ENCODE measurements at places on chromosomes 11 and 22.

DNA sequence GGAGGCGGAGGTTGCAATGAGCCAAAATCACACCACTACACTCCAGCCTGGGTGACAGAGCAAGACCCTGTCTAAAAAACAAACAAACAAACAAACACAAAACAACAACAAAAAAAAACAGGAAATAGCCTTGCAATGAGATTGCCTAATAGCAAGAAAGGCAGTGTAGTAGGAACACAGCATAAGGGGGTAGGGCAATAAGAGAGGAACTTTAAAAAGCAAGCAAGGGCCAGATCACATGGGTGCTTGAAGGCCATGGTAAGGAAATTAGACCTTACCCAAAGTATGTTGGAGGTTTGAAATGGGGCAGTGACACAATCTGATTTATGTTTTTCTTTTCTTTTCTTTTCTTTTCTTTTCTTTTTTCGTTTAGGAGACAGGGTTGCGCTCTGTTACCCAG lies 34.7 kb upstream of the NRIP3 start:
- no peak overlapping the region for H3K27ac ChIP-seq
- no peak overlapping the region for H3K4me3 ChIP-seq
- no peaks in the 10 kb centered on the region for H3K36me3 ChIP-seq
- H3K27me3 ChIP-seq: no peaks in the 10 kb centered on the region
- H3K4me1 ChIP-seq: peaks cover 5% of the 10 kb centered on the region

- no peak overlapping the region for H3K4me3 ChIP-seq
- H3K4me1 ChIP-seq: no peaks in the 10 kb centered on the region
- no peak overlapping the region for H3K27ac ChIP-seq
- no peak for DNase-seq
- H3K27me3 ChIP-seq: no peaks in the 10 kb centered on the region
Measured at GRCh38 chr11:35785287-35786167, 123.0 kb downstream of the TRIM44 start.

DNA sequence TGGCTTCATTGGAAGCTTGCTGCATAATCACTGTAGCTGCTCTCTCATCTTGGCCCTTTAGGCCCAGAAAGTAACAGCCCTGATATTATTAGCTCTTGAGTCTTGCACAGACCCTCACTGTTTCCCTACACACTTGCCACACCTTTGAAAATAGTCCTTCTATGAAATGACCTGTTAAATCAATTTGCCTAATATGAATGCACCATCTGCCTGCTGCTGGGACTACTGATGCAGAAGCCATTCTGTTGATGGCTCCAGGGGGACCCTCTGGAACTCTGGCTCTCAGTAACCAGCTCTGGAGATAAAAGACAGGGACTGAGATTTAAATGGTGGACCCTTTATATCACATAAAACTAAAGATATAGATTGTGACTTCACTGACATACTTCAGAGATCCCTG lies 14.7 kb upstream of the AMPD3 start:
- H3K27me3 ChIP-seq: no peaks in the 10 kb centered on the region
- no peak overlapping the region for H3K4me3 ChIP-seq
- no peak overlapping the region for H3K27ac ChIP-seq
- DNase-seq: no peak

GRCh38 chr11:693887-694562 lies 997 bp downstream of the DEAF1 start:
- H3K4me1 ChIP-seq: peaks cover 31% of the 10 kb centered on the region
- peak overlapping the region; percentile 92 for H3K4me3 ChIP-seq
- H3K27ac ChIP-seq: no peak overlapping the region
- H3K27me3 ChIP-seq: no peaks in the 10 kb centered on the region
- DNase-seq: no peak

GRCh38 chr11:305844-306211 lies 1.8 kb upstream of the IFITM2 start:
- H3K36me3 ChIP-seq: no peaks in the 10 kb centered on the region
- H3K4me1 ChIP-seq: peaks cover 12% of the 10 kb centered on the region

DNA sequence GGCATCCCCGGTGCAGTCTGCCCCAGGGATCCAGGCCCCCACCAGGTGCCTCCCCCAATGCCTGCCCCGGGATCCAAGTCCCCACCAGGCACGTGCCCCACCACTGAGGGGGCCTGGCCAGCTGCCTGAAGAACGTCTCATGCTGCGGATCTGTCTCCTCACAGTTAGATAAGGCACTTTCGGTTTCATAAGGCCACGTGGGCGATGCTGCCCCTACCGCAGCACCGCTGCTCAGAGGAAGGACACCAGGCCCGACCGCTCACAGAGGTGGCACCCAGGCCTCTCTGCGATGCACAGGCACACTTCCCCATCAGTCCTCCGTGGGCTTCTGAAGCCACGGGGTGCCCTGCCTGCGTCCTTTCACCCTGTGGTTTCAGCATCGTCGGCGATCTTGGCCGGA lies 68.1 kb upstream of the BID start:
- H3K27ac ChIP-seq: no peak overlapping the region
- no peaks in the 10 kb centered on the region for H3K4me1 ChIP-seq
- DNase-seq: no peak
- no peaks in the 10 kb centered on the region for H3K36me3 ChIP-seq
- no peak overlapping the region for H3K4me3 ChIP-seq

- no peak overlapping the region for H3K27ac ChIP-seq
- DNase-seq: no peak
- no peaks in the 10 kb centered on the region for H3K36me3 ChIP-seq
Measured at GRCh38 chr11:122690801-122691548, 35.5 kb downstream of the UBASH3B start.

GRCh38 chr22:43136801-43137200 lies 6.4 kb downstream of the MCAT start:
- no peak overlapping the region for H3K27ac ChIP-seq
- peaks cover 69% of the 10 kb centered on the region for H3K36me3 ChIP-seq
- H3K4me1 ChIP-seq: no peaks in the 10 kb centered on the region
- H3K4me3 ChIP-seq: no peak overlapping the region
- H3K27me3 ChIP-seq: no peaks in the 10 kb centered on the region

- no peak overlapping the region for H3K27ac ChIP-seq
- no peak for DNase-seq
- no peaks in the 10 kb centered on the region for H3K4me1 ChIP-seq
- no peaks in the 10 kb centered on the region for H3K36me3 ChIP-seq
- no peaks in the 10 kb centered on the region for H3K27me3 ChIP-seq
Measured at GRCh38 chr11:131430473-131431208, 60.2 kb downstream of the NTM start.

GRCh38 chr11:45974806-45975205 lies 52.4 kb downstream of the LARGE2 start:
- no peak overlapping the region for H3K27ac ChIP-seq
- no peak overlapping the region for H3K4me3 ChIP-seq
- no peaks in the 10 kb centered on the region for H3K4me1 ChIP-seq
- H3K36me3 ChIP-seq: peaks cover 2% of the 10 kb centered on the region
- H3K27me3 ChIP-seq: no peaks in the 10 kb centered on the region

- H3K36me3 ChIP-seq: no peaks in the 10 kb centered on the region
- no peak overlapping the region for H3K4me3 ChIP-seq
- no peaks in the 10 kb centered on the region for H3K27me3 ChIP-seq
Measured at GRCh38 chr22:45090497-45090910, 73.2 kb upstream of the NUP50 start.

GRCh38 chr11:115244758-115245157 lies 259.5 kb downstream of the CADM1 start:
- H3K4me3 ChIP-seq: no peak overlapping the region
- no peaks in the 10 kb centered on the region for H3K36me3 ChIP-seq
- DNase-seq: no peak
- no peak overlapping the region for H3K27ac ChIP-seq

GRCh38 chr11:121372671-121373429 lies 79.3 kb upstream of the SORL1 start:
- no peaks in the 10 kb centered on the region for H3K36me3 ChIP-seq
- H3K4me1 ChIP-seq: peaks cover 20% of the 10 kb centered on the region
- DNase-seq: no peak
- no peak overlapping the region for H3K27ac ChIP-seq
- no peaks in the 10 kb centered on the region for H3K27me3 ChIP-seq

- no peaks in the 10 kb centered on the region for H3K4me1 ChIP-seq
- no peaks in the 10 kb centered on the region for H3K27me3 ChIP-seq
- no peaks in the 10 kb centered on the region for H3K36me3 ChIP-seq
- no peak overlapping the region for H3K4me3 ChIP-seq
Measured at GRCh38 chr11:103254123-103254522, 144.9 kb downstream of the DYNC2H1 start.

GRCh38 chr11:67120456-67120855 lies 1.4 kb downstream of the KDM2A start:
- no peak overlapping the region for H3K27ac ChIP-seq
- DNase-seq: no peak
- peak overlapping the region; percentile 93 for H3K4me3 ChIP-seq
- H3K36me3 ChIP-seq: no peaks in the 10 kb centered on the region

- no peaks in the 10 kb centered on the region for H3K27me3 ChIP-seq
- H3K36me3 ChIP-seq: peaks cover 2% of the 10 kb centered on the region
- DNase-seq: no peak
- H3K27ac ChIP-seq: no peak overlapping the region
Measured at GRCh38 chr22:46373921-46374662, 38.6 kb downstream of the TRMU start.

GRCh38 chr11:111531687-111532364 lies 8.7 kb upstream of the LAYN start:
- no peaks in the 10 kb centered on the region for H3K4me1 ChIP-seq
- no peaks in the 10 kb centered on the region for H3K27me3 ChIP-seq
- DNase-seq: no peak
- H3K4me3 ChIP-seq: no peak overlapping the region
- H3K27ac ChIP-seq: no peak overlapping the region
- H3K36me3 ChIP-seq: no peaks in the 10 kb centered on the region

DNA sequence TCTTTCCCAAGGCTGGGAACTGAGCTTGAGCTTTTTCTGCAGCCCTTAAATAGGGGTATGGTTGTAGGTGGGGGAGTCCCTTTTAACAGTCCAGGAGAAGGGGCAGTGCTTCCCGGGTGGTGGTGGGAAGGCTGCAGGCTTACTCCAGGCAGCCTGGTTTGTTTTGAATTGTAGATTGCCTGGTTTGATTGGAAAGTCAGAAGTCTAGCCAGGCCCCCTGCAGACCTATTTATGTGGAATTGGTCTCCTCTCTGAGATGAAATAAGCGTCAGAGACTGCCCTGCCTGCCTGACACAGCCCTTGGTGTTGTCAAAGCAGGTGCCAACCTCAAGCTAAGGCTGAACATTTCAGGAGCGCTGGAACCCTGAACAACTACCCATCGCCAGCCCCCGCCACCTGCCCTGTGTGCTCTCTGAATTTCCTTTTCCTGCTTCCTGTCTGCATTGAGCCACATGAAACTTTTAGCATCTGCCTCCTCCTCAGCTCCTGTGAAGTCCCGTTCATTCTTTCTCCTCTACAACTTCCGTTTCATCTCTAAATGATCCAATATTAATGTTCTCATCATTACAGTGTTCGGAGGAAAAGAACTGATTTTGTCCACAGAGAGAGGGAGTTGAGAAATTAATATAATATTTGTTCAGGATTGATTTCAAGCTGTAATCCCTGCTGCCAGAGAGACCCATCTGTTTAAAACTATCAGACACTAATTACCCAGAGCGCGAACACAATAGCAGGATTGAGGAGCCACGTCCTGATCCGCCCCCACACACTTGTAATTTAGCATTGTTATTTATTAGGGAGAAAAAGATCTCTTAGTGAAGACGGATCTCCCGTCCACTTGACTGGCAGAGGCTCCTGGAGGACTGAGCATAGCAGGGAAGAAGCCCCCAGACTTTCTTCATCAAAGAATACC lies 136.5 kb downstream of the TRIM29 start:
- no peaks in the 10 kb centered on the region for H3K27me3 ChIP-seq
- no peaks in the 10 kb centered on the region for H3K36me3 ChIP-seq
- H3K4me3 ChIP-seq: no peak overlapping the region
- H3K27ac ChIP-seq: no peak overlapping the region
- H3K4me1 ChIP-seq: peaks cover 6% of the 10 kb centered on the region
- DNase-seq: no peak

DNA sequence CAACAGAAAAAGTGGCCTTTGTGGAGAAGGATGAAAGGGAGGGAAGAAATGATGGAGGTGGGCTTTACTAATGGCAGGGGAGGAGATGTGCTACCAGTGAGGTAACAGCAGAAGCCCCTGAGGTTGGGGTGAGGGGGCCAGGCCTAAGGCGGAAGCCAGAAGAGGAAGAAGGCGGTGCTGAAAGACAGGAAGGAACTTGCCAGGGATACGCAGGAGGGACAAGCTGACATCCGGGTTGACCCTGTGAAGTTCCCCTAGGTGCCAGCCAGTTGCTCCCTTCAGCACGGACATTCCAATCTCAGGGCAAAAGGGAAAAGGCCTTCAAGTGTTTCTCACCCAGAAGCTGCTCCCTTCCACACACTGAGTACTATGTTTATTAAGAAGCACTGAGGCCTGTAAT lies 2.3 kb upstream of the TIRAP start:
- H3K27ac ChIP-seq: no peak overlapping the region
- H3K27me3 ChIP-seq: peaks cover 5% of the 10 kb centered on the region
- H3K4me1 ChIP-seq: no peaks in the 10 kb centered on the region
- DNase-seq: no peak
- H3K4me3 ChIP-seq: no peak overlapping the region

- H3K27ac ChIP-seq: no peak overlapping the region
- H3K4me1 ChIP-seq: peaks cover 7% of the 10 kb centered on the region
- no peaks in the 10 kb centered on the region for H3K36me3 ChIP-seq
Measured at GRCh38 chr11:14376920-14377319, 17.9 kb upstream of the RRAS2 start.

- no peaks in the 10 kb centered on the region for H3K36me3 ChIP-seq
- DNase-seq: no peak
- H3K27me3 ChIP-seq: no peaks in the 10 kb centered on the region
- H3K4me1 ChIP-seq: no peaks in the 10 kb centered on the region
Measured at GRCh38 chr22:37222440-37222971, 10.2 kb upstream of the SSTR3 start.

DNA sequence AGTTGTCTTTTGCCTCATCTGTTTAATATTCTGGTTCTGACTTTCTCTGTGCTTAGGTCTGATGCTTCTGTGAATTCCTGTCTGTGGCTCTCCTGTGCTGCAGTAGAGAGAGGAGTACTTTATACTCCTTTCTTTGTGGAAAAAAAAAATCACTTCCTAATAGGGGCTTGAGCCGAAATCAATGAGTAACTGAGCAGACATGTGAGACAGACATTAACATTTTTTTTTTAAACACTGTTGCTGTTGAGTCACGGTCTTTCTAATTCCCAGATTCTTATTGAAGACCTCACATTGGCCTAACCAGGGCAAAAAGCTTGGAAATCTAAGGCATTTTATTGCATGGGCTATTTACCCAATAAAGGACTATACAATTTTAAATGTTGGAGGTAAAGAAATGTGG lies 86.1 kb downstream of the GRM5 start:
- no peak for DNase-seq
- H3K4me1 ChIP-seq: no peaks in the 10 kb centered on the region
- no peaks in the 10 kb centered on the region for H3K36me3 ChIP-seq
- no peak overlapping the region for H3K4me3 ChIP-seq

GRCh38 chr11:44366026-44366425 lies 56.1 kb upstream of the ALX4 start:
- H3K4me1 ChIP-seq: peaks cover 4% of the 10 kb centered on the region
- H3K36me3 ChIP-seq: no peaks in the 10 kb centered on the region
- no peaks in the 10 kb centered on the region for H3K27me3 ChIP-seq
- DNase-seq: no peak
- no peak overlapping the region for H3K27ac ChIP-seq

- no peaks in the 10 kb centered on the region for H3K36me3 ChIP-seq
- no peak overlapping the region for H3K4me3 ChIP-seq
- DNase-seq: no peak
- no peak overlapping the region for H3K27ac ChIP-seq
Measured at GRCh38 chr11:128345316-128345715, 242.0 kb downstream of the ETS1 start.
